ENCODE measurements at places on chromosomes 1 and 21. TPM values are rescaled to one million over a fixed set of nuclear protein-coding genes. Genes with fewer than 3 reads are reported as not detected.

GRCh38 chr1:64082459-64082858 is 121.0 kb upstream of the UBE2U start:
- DNase-seq, result no peak
- no peaks in the 10 kb centered on the region for H3K4me1 ChIP-seq
- no peaks in the 10 kb centered on the region for H3K36me3 ChIP-seq
- no peak overlapping the region for H3K4me3 ChIP-seq
- H3K27ac ChIP-seq, result no peak overlapping the region

- no peak for DNase-seq
- H3K27me3 ChIP-seq, result no peaks in the 10 kb centered on the region
- H3K4me3 ChIP-seq, result no peak overlapping the region
- no peak overlapping the region for H3K27ac ChIP-seq
- no peaks in the 10 kb centered on the region for H3K4me1 ChIP-seq
Measured at GRCh38 chr21:33619726-33620125, 21.8 kb downstream of the CRYZL1 start.

DNA sequence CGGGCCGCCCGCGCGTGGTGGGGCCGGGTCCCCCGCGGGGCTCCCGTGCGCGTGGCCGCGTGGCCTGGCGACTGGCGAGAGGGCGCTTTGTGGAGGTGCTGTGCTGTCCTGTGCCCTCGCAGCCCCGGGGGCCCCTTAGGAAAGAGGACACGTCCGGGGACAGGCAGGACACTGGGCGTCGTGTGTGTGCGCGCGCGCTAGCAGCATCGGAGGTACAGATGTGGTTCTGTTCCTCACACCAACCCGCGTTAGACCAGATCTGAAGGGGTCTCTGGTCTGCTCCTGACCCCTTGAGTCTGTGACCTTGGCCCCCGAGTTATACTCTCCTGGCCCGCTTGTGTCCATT is 489 bp downstream of the ACTN2 start:
- no peaks in the 10 kb centered on the region for H3K27me3 ChIP-seq
- peak; percentile 11 for DNase-seq
- H3K4me3 ChIP-seq, result peak overlapping the region; percentile 34
- no peak overlapping the region for H3K27ac ChIP-seq
- no peaks in the 10 kb centered on the region for H3K36me3 ChIP-seq

DNA sequence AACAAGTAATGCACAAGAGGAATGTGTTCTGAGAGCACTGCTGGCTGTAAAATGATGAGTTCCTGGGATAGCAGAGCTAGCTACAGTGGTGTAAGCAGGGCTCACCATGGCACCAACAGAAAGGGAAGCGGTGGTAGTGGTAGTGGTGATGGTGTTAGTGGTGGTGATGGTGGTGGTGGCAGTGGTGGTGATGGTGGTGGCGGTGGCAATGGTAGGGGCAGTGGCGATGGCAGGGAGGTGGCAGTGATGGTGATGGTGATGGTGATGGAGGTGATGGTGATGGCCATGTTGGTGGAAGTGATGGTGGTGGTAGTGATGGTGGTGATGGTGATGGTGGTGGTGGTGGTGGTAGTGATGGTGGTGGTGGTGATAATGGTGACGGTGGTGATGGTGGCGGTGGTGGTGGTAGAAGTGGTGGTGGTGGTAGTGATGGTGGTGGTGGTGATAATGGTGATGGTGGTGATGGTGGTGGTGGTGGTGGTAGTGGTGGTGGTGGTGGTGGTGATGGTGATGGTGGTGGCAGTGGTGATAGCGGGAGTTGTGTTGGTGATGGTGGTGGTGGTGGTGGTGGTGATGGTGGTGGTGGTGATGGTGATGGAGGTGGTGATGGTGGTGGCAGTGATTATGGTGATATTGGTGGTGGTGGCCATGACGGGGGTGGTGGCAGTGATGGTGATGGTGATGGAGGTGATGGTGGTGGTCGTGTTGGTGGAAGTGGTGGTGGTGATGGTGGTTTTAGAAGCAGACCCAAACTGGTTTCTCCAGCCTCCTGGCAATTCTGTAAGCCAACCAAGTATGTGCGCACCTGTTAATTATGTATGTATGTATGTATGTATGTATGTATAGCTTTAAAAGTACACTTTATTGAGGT is 254.1 kb downstream of the TRABD2B start:
- H3K27me3 ChIP-seq, result no peaks in the 10 kb centered on the region
- no peak overlapping the region for H3K4me3 ChIP-seq
- H3K36me3 ChIP-seq, result no peaks in the 10 kb centered on the region
- H3K27ac ChIP-seq, result no peak overlapping the region
- no peak for DNase-seq
- no peaks in the 10 kb centered on the region for H3K4me1 ChIP-seq

DNA sequence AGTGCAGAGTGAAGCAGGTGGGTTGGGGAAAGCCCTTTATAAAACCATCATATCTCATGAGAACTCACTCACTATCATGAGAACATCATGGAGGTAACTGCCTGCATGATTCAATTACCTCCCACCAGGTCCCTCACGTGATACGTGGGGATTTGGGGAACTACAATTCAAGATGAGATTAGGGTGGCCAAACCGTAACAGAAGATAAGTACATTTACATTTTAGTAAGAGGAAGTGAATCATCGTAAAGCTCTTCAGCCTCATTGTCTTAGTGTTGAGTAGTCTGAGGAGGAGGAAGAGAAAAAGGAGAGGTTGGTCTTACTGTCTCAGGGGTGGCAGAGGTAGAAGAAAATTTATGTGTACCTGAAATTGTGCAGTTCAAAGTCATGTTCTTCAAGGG is 1053.4 kb upstream of the ADGRL4 start:
- no peaks in the 10 kb centered on the region for H3K4me1 ChIP-seq
- no peak for DNase-seq

- H3K27me3 ChIP-seq, result no peaks in the 10 kb centered on the region
- DNase-seq, result no peak
- no peak overlapping the region for H3K4me3 ChIP-seq
- no peaks in the 10 kb centered on the region for H3K36me3 ChIP-seq
- H3K4me1 ChIP-seq, result no peaks in the 10 kb centered on the region
Measured at GRCh38 chr1:101312147-101312546, 75.3 kb downstream of the S1PR1 start.

DNA sequence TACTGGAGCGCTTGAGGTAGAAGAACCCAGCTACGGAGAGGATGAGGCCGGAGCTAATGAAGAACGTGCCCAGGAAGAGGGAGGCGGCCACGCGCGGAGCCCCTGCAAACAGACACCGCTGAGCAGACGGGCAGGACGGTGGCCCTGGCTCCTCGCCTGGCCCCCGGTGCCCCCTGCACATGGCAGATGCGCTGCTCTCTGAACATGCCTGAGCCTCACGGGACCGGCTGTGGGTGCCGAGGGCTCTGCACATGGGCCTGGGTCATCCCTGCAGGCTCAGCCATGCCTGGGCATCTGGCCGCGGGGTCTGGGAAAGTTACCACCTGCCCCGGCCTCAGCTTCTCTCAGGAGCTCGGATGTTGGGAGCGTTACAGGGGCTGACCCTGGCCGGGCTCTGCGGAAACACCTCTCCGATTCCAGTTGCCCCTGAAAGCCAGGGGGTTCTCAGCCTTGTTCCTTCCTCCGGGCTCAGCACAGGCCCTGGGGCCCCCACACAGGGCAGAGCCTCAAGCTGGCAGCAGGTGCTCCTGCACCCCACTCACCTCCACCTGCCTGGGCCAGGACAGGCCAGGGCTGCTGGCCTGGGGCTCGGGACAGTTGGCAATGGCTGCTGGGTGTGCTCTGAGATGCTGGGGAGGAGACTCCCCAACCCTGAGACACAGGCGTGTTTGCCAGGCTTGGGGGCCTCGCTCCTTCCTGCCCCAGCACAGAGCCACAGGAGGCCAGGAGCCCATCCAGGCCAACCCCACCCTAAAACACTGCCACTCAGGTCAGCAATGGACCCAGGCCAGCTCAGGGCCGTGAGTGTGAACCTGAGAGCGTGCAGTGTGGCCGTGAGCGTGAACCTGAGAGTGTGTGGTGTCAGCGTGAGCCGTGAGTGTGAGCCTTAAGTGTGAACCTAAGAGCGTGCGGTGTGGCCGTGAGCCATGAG is 12.1 kb upstream of the RNF223 start:
- H3K36me3 ChIP-seq, result no peaks in the 10 kb centered on the region
- no peak overlapping the region for H3K4me3 ChIP-seq
- H3K27me3 ChIP-seq, result no peaks in the 10 kb centered on the region
- peak; percentile 14 for DNase-seq
- H3K4me1 ChIP-seq, result no peaks in the 10 kb centered on the region

ZMYND12 gene
- 1.0 TPM for total RNA-seq

CA14 gene
- 1.2 TPM for total RNA-seq
